ENCODE measurements at places on chromosomes 1 and 21. TPM values are rescaled to one million over a fixed set of nuclear protein-coding genes. Genes with fewer than 3 reads are reported as not detected.

TMEM52 gene
- 0.09 TPM for total RNA-seq

FAM72C gene
- 1.5 TPM for total RNA-seq

SPRR2A gene
- not detected for total RNA-seq

GNAT2 gene
- total RNA-seq: not detected

ATP6V1G3 gene
- total RNA-seq: not detected

CSMD2 gene
- total RNA-seq: 0.28 TPM

All from endothelial cell of coronary artery (primary cell).